Fibroblast of skin of right quadriceps (primary cell): ENCODE measurements at places on chromosomes 2 and 18.

DNA sequence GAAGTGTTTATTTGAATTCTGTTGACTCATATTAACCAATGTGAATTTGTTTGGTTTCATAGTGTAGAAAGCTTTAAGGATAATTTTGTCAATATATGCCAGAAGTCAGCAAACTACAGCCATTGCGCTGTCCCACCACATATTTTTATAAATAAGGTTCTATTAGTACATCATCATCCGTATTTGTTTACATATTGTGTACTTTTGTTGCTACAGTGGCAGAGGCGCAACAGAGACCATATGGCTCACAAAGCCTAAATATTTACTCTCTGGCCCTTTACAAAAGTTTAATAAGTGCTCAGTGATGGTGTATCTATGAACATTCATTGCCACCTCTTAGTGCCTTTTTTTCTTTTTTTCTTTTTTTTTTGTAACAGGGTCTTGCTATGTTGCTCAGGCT lies 6.4 kb downstream of the ERLEC1 start:
- DNase-seq, result no peak

DNA sequence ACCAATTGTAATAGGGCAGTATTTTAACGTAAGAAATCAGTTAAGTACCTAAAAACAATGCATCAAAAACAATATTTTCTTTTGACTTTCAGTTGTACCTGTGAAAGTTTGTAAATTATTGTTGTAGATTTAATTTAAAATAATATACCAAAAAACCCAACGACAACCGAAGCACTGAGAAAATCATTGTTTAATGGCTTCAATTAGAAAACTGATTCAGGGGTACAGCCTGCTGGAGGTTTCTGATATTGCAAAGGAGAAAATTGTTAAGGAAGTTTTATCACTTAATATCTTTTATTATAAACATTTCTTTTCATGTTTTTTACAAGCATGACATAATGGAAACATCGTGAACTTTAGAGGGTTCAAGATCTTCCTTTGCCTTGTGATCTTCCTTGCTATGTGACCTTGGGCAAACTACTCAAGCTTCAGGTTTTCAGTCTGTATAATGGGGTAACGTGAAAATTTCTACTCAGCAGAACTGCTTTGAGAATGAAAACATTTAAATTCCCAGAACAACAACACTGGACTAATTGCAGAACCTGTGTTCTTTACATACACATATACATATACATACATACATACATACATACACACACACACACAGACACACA lies 76.3 kb upstream of the GLS start:
- DNase-seq, result peak; percentile 38

- no peak for DNase-seq
Observed at GRCh38 chr2:105731511-105731910, 13.2 kb upstream of the NCK2 start.

- no peak for DNase-seq
Observed at GRCh38 chr18:45527891-45528290, 87.4 kb upstream of the SLC14A2 start.
